Cortex of kidney (tissue), 1 donor: ENCODE measurements at places on chromosomes 1 and 21.

DNA sequence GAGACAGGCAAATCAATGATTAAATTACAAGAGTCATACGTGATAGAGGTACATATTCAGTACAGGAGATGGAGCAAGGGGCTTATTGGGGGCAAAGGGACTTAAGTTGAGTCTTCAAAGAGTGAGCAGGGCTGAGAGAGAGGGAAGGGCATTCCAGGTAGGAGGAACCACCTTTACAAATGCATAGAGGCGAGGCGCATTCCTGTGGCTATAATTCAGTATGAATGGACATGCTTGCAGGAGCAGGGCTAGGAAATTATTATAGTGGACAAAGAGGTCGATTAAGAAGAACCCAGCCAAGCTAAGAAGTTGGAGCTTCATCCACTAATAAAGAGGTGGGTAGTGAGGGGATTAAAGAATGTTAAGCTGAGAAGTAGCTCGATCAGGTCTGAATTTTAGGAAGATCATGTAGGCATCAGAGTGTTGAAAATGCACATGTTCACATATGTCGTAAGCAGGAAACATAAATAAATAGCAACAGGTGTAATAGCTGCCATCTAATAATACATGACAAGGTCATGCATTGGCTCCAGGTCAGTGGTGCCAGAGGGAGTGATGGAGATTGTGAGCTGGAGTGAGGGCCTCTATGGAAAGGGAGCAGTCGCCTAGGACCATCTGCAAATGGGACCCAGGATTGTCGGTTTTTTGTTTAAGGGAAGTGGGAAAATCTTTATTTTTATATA is 12.0 kb upstream of the HNRNPU start:
- DNase-seq: no peak

GRCh38 chr1:12069623-12070244 is 6.6 kb downstream of the TNFRSF8 start:
- no peak for DNase-seq

- DNase-seq: no peak
Measured at GRCh38 chr1:29974316-29974724, 738.0 kb downstream of the PTPRU start.

DNA sequence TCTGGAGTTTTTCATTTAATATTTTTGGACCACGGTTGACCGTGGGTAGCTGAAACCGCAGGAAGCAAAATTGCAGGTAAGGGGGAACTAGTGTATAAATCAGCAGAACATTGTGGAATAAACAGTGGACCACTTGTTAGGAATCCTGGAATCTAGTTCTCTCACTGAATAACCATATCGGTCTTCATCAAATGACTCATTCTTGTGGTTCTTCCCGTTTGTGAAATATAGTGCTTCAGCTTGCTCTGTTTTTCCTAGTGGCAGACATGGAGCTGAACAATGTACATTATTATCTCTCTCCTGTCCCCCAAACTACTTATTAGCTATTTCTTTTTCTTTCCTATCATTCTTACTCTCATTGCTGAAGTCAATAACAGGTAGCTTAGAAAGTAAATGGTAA is 61.9 kb downstream of the HSPA13 start:
- DNase-seq: no peak

DNA sequence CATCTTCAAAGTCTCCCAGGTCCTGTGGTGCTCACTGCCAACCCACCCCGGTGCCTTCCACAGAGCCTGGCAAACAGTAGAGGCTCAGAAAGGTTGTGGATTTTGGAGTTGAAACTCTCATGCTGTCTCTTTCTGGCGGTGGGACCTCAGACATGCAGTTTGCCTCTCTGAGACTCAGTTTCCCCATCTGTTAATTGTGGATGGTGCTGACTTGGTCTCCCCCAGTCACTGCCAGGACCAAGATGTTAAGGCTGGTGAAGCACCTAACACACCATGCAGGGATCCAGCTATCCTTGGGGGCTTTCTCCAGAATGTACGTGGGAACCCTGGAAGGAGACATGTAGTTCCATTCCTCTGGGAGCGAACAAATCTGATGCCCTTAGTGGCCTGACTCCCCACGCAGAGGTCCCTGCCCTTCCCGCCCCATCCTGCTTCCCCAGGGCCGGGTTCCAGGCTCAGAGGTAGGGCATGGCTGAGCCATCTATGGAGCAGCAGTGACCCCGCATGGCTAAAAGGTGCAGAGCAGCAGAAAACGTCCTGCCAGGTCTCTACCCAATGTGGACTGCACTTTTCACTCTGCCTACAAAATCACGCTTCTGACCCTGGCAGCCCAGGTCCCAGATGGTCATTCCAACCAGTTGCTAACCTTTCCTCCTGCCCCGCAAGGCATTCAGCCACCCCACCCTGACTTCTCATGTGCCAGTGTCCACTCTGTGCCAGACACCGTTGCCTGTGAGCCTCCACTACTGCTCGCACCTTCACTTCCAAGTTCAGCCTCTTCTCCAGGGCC is 9.2 kb upstream of the TTC22 start:
- no peak for DNase-seq

GRCh38 chr1:93317207-93317606 is 28.5 kb upstream of the DR1 start:
- DNase-seq: no peak

DNA sequence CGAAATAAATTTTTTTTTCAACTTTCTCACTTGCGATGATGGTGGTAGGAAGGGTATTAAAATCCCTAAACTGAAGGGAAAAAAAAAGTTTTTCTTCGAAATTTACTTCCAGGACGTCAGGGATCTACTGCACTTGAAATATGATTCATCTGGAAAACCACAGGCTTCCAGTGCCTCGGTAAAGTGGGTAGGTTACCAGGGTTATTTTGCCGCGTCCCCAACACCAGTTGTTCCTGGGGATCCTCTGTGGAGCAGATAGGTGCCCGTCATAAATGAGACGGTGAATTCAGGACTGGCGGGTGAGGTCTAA is 773 bp downstream of the RABIF start:
- DNase-seq: no peak
